RKO (cell line): ENCODE measurements at places on chromosomes 1 and 21.
A peak's percentile ranks its signal among the peaks of the same experiment; 100 is the strongest.

DNA sequence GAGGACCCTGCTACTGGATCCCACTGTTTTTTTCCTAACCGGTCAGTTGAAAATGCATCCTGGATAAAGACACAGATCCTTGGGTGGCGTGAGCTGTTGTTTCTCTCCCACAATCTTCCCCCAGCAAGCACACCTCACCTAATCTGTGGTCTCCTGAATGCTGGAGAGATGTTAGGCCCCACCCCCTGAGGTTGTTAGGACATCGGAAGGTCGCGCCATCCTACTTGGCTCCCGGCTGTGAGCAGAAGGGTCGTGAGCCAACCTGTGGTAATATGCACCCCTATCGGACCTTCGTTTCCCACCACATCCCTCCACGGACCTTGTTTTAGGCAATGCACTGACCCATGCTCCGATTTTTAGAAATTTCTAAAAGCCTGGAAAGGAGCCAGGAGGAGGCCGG, 89.9 kb upstream of the IPO9 start:
- no peak for DNase-seq

GRCh38 chr21:37155186-37155585, 82.1 kb downstream of the TTC3 start:
- DNase-seq: no peak

DNA sequence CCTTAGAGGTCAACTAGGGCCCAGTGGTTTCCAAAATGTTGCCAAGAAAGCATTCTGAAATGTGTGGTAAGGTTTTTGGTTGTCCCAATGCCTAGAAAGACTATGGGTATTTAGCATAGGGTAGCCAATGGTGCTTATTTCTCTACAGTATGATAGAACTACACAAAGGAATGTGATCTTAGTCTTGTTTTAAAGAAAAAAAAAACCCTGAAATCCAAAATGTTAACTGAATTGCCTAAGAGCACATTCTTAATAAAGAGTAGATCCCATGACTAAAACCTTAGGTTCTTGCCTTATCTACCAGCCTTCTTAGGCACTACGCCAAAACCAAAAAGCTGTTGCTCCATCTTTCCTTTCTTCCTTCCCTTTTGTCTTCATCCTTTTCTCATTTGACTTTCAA, 428.2 kb downstream of the MRPL39 start:
- no peak for DNase-seq

- no peak for DNase-seq
Observed at GRCh38 chr1:168480997-168481396, 62.8 kb downstream of the XCL2 start.

DNA sequence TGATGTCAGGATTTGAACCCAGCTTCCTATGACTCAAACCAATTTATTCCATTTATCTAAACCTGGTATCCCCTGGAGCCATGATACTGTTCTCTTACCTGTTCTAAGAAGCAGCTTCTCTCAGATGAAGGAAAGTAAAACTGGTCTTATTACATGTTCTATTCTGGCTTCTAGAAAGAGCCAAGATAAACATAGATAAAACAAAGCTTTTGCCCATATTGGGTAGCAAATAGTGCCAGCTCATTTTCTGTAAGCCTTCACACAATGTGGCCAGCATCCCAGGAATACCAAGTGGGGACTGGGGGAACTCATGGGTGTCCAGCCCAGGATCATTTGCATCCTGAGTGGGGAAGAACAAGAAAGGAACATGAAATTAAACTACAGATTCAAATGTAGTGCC, 53.5 kb upstream of the EPHA8 start:
- no peak for DNase-seq

GRCh38 chr1:24920533-24920925, 9.5 kb downstream of the RUNX3 start:
- DNase-seq: no peak

GRCh38 chr1:109777436-109777835, 13.7 kb upstream of the EPS8L3 start:
- DNase-seq: no peak

- peak; percentile 41 for DNase-seq
Observed at GRCh38 chr1:6785728-6786505, 663 bp downstream of the CAMTA1 start.

DNA sequence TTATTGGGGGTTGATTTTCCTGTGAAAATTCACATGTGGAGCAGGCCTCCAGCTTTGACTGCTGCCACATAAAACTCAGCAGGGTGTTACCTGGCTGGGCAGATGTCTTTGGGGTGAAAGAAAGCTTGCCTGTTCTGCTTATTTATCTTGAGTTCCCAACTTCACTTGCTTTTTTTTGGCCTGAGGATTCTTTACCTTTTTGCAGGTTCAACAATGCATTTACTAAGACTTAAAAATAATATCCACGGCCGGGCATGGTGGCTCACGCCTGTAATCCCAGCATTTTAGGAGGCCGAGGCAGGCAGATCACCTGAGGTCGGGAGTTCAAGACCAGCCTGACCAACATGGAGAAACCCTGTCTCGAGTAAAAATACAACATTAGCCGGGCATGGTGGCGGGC, 509.1 kb downstream of the KIF26B start:
- no peak for DNase-seq

- DNase-seq: no peak
Observed at GRCh38 chr1:224828691-224829090, 100.8 kb upstream of the DNAH14 start.

- peak; percentile 20 for DNase-seq
Observed at GRCh38 chr1:84434801-84435549, 36.7 kb downstream of the DNASE2B start.

DNA sequence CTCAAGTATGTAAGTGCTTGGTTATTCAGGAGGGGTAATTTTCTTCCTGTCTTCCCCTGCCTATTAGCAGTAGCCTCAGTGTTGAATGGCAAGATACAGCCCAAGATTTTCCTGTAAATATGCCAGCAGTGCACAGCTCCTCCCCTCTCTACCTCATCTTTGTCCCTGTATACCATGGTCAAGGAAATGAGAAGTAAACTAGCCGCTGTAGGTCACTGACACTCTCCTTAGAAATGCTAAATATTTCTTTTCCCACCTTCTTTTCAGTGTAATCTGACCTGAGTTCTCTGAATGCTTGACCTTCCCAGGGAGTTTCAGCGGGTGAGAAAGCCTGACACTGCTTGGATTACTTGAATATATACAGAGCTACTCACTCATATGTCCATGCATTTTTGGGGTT, 84.1 kb upstream of the ZNF326 start:
- no peak for DNase-seq

DNA sequence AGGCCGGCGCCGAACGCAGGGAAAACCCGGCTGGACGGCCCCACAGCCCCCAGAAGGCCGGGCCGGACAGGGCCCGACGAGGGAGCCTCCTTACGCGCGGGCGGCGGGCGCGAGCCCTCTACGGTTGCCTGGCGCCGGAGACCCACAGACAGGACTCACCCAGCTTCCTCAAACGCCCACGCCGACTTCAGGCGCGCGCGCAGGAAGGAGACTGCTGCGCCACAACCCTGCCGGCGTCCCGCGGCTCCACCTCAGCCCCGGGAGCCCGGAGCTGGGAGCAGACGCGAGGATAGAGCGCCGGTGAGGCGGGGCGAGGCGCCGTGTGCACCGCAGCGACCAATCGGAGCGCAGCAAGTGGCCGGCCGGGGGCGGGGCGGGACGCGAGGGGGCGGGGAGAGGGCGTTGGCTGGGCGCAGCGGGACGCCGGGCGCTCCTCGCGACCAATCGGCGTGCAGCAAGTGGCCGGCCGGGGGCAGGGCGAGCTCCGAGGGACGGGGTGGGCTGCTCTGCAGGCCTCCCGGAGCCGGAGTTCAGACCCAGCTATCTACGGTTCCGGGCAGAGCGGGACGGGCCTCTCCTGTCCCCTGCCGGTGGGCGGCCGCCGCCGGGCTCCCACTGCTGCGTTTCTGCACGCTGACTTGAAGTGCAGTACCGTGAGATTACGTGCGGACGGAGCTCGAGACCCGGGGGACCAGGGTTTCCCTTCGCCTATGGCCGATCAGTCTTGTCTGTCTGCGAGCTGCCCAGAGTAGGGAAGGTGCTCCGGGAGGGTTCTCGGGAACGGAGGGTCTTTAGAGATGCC, at the start of gene TMEM50B:
Gene TMEM50B (minus strand): TSS at position 296 of the 802 bp plus-strand sequence. CDS start 11,089 bp downstream, outside the sequence.
- peak; percentile 97 for DNase-seq
